ENCODE measurements at places on chromosomes 16 and 17.
A peak's percentile ranks its signal among the peaks of the same experiment; 100 is the strongest.

DNA sequence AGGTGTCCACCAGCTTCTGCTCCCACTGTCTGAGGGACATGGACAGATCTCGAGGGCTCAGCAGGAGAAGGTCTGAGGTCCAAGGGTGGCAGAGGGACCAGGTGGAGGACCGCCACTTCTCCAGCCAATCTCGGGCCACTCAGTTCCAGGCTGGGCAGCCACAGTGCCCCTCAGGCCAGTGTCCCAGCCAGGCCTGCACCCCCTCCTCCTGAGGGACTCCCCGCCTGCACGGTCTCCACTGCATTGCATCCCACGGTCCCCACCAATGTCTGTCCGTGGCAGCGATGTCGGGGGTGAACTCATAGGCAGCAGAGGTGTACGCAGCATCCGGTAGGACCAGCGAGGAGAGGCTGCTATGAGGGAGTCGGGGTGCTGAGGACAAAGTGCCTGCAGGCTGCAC, 64.2 kb upstream of the DOC2B start:
- no peak for DNase-seq

GRCh38 chr17:81819708-81820107, 13.4 kb downstream of the MCRIP1 start:
- no peak for DNase-seq

GRCh38 chr16:54171626-54172537, 114.7 kb downstream of the IRX3 start:
- DNase-seq, result no peak

- DNase-seq, result peak; percentile 46
These were observed 785 bp downstream of the NME3 start for GRCh38 chr16:1770328-1771187.

DNA sequence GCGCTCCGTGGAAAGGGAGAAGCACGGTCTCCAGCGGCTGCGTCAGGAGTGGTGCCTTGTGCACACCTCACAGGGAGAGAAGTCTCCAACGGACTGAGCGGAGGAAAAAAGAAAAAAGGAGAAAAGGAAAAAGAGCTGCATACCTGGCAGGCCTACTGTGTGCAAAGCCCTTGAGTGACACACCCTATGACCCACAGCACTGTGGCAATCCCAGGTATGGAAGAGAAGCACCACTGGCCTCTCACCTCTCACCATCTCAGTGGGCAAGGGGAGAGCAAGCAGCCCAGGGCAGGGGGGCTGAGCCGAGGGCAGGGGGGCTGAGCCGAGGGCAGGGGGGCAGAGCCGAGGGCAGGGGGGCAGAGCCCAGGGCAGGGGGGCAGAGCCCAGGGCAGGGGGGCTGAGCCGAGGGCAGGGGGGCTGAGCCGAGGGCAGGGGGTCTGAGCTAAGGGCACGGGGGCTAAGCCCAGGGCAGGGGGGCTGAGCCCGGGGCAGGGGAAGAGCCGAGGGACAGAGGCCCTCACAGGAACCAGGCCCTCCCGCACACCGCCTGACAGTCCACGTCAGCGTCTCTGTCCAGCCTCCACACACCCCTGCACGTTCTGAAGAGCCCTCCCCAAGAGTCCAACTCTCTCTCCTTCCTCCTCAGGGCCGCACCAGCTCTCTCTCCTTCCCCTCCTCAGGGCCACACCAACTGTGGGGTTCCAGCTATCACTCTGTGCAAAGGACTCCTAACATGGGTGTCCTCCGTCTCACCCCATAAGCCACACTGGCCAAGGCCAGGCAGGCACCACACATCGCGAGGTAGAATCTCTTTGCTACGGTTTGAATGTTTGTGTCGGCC, 105.8 kb downstream of the ZNF778 start:
- DNase-seq, result no peak

DNA sequence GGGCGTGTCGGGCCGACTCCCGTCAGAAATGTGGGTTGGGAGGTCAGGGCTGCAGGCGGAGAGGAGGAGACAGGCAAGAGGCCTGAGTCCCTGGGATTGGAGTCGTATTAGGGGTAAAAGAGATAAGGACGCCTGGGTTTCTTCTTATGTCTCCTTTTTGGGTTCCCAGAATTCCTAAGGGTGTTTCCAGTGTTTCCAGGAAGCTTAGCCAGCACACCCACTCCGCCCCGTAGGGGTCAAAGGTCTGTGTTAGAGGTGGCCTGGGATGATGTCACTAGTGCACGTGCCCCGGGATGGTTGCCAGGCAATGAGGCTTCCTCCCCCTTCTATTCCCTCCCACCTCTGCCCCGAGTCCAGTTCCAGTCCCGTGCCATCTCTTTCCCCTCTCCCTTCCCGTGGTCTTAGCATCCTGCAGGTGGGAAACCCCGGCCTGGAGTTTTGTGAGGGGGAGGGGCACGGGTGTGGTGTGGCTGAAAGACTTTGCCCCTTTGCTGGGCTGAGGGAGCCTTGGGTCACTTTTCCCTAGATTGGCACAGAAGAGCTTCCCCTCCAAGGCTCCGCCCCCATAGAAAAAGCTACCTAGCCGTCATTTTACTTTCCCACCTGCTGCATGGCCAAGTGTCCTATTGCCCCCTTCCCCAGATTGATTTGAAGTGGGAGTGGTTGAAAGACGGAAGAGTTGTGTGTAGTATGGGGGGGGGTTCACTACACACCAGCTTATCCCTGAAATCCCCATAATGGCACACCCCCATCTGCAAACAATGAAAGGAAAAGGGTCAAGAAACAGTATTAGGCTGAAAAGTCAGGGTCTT, 2.8 kb downstream of the KDM6B start:
- peak; percentile 93 for DNase-seq

DNA sequence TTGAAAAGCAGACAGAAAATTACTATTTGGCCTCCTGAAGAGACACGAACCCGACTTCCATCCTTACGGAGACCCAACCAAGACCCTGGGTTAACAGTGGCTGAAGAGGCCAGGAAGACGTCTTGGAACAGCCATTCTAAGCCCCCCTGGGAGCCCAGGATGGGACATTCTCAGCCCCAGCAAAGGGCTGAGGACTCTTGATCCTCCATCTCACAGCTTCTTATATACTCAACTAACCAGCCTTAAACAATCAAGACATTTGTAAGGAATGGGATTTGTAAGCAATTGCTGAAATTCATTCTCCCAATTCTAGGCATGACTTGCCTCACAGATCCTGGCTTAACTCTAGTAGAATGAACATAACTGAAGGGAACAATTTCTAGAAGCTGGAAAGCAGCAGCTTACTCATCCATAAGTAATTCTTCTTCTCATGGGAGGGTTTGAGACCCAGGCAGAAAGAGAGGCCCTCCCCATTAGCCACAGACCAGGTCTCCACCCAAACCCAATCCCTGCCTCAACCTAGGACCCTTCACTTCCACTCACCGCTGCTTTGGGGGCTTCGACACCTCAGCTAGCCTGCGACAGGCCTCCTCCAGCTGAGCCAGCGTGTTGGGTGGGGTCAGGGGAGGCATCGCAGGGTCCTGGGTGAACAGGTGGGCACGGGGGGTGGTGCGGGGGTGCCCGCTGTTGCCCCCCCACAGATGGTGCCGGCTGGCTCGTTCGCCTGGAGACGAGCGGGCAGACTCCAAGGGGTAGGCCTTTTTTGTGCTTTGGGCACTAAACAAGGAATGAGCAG, 25.5 kb downstream of the AXIN2 start:
- DNase-seq, result no peak

GRCh38 chr17:70527364-70527888, 358.1 kb downstream of the KCNJ2 start:
- DNase-seq, result no peak

GRCh38 chr16:2214719-2214968, at the start of gene PGP:
Gene PGP, minus strand, starts transcription at chr16:2214840. Its CDS starts 63 bp downstream, at chr16:2214777.
- DNase-seq, result no peak

DNA sequence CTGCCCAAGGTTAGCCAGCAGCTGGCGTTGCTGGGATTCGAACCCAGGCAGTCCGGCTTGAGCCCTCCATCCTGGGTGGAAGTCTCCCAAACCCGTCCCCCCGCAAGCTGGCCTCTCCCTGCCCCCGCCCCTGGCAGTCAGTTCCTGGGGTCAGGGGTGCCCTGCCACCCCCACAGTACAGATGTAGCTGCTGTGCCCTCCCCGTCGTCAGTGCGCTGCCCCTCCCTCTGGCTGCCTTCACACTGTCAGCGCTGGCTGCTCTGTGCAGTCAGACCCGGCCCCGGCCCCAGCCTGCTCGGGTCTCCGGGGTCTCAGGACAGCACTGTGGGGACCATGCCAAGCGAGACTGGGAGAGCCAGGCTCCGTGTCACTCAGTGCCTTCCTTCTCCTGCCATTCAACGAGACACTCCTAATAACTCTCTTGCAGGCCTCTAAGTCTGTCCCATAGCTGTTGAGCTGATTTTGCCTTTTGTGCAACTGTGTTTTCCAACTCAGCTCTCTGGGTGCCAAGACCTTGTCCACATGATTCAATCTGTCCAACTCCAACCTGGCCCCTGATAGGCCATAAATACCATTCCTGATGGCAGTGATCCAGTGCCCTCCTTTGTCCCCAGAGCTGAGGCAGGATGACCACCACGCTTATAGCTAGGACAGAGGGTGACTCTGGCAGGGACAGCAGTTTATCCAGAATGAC, 55.5 kb upstream of the IL34 start:
- DNase-seq, result no peak

DNA sequence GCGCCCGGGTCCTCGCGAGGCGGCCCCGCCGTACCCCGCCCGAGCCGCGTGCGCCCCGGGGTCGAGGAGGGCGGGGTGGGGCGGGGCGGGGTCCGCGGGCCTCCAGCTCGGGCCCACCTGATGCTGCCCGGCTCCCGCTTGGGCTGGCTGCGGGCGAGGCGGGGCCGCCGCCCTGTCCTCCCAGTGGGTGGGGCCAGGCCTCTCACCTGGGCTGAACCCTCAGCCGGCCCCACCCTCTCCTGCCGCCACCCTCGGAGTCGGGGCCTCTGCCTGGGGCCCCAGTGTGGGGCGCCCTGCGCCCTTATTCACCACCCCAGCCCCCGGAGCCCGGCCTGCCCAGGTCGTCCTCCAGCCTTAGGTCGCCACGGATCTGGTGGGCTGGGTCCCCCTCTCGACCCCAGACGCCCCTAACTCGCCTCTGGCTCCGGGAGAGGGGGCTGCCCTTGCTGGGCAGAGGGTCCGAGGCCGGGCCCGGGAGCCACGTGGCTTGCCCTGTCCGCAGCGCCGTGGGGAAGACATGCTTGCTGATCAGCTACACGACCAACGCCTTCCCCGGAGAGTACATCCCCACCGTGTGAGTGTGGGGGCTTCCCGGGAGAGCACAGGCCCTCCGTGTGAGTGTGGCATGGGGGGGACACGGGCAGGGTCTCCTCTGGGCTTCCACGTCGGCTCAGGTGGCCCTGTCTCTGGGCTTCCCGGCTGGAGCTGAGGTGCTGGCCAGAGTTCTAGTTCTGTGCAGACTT, 578 bp downstream of the RAC3 start:
- peak; percentile 89 for DNase-seq

GRCh38 chr17:19390951-19391350, 4.0 kb upstream of the MFAP4 start:
- DNase-seq, result no peak

GRCh38 chr16:30356401-30357084, 1.4 kb upstream of the CD2BP2 start:
- peak; percentile 72 for DNase-seq

DNA sequence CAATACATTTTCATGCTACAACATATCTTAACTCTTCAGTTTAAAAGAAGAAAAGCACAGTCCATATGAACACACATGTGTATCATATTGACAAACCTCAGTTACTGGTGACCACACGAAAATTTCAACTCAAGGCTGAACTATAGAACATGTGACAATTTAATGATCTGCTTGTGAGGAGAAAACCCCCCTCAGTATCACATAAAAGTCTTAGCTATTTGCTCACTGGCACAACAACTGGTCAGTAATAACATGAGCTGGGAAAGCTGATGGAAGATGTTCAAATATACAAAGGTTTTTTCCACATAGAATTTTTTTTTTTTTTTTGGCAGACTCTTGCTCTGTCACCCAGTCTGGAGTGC, 19.5 kb downstream of the ZNF652 start:
- DNase-seq, result no peak

DNA sequence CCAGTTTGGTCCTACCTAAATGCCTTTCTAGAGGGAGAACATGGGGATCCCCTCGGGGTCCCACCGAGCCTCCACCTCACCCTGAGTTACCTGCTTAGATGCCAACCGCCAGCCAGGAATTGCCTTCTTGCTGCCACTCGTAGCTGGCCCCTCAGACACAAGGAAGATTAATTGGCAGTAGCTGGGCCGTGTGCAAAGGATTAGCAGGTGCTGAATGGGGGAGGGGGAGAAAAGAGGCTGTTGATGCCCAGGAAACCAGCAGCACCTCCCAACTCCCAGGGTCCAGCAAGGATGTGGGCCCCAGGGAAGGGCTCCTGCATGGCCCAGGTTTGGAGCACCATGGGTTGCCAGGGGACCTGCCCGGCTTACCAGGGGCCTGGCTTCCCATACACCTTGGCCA, at the start of gene CNGB1:
TSS of gene CNGB1 (minus strand) at position 159 of the 400 bp plus-strand sequence. CDS start 3,842 bp downstream, outside the sequence.
- no peak for DNase-seq

DNA sequence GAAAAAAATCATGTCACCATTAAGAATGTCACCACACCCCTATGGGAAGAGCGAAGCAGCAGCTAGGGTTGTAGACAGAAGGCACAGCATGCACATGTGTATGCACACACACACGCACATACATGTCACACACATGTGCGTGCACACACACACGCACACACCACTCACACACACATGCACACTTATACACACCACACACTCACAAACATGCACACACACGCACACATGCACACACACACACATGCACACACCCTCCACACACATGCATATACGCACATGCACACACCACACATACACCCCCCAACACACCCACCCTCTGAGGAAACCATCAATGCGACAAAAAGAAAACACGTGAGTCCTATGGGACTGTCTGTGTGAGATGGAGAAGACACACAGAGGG, 205.4 kb downstream of the ENGASE start:
- DNase-seq, result no peak

DNA sequence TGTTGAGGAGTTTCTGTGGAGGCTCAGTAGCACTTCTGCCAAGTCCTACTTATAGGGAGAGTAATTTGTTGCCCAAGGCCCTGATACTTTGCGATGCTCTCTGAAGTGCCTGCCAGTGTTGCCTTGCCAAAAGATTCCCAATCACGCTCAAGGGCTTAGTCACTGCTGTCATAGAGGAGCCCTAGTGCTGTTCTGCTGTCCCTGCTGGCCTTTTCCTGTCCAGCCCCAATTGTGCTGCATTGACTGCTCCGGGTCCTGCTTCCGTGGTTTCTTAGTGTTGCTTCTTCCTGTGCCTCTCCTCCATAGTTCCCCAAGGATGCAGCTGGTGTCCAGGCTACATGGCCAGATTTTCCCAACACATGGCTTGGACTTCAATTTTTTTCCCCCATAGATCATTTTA, 13.9 kb downstream of the NUP93 start:
- DNase-seq, result no peak

DNA sequence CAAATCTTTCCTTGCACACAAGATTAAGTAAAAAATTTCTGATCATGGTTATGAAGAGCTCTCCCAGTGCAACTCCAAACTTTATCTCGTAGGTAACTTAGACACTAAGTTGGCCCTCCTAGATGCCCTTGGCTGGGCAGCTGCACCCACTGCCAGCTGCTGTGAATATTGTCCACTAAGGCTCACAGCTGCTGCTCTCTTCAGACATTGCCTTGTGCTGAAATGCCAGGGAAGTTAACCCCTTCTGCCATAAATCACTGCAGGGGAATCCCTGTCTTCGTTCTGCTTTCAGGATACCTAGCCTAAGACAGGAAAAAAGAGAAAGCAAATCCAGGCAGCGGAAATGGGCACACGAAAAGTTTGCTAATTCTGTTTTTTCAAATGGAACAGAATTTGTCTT, 106.4 kb downstream of the IRX5 start:
- DNase-seq, result no peak
